Activated CD8-positive, alpha-beta T cell treated with anti-CD3 and anti-CD28 coated beads, Interleukin-2, amount 10 ng/mL, durations not matched to agents 7 days and 5 days (primary cell): ENCODE measurements at places on chromosomes 1 and 21.

GRCh38 chr1:89821322-89822108 is 683 bp downstream of the LRRC8D start:
- no peaks in the 10 kb centered on the region for H3K27me3 ChIP-seq
- H3K4me3 ChIP-seq = peak overlapping the region; percentile 78
- peaks cover 5% of the 10 kb centered on the region for H3K36me3 ChIP-seq
- peak; percentile 65 for DNase-seq
- H3K27ac ChIP-seq = peak overlapping the region; percentile 50

- no peak for DNase-seq
- no peaks in the 10 kb centered on the region for H3K36me3 ChIP-seq
- no peak overlapping the region for H3K27ac ChIP-seq
- H3K4me1 ChIP-seq = no peaks in the 10 kb centered on the region
- no peaks in the 10 kb centered on the region for H3K27me3 ChIP-seq
Measured at GRCh38 chr1:189616893-189617292, 860.8 kb downstream of the BRINP3 start.

DNA sequence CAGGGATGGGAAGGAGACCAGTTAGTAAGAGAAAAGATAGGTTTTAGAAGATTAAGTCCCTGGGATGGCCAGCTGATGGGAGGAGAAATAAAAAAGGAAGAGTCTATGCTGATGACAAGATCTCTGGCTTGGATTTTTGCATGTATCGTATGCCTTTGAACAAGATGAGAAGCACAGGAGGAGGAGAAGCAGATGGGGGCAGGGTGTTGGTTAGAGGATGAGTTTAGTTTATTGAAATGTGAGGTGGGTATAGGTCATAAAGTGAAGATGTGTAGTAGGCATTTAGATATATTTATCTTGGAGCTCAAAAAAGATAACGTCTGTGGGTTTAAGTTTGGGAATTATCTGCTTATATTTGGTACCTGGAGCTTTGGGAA is 1.4 kb downstream of the TIPRL start:
- H3K27me3 ChIP-seq = no peaks in the 10 kb centered on the region
- H3K4me1 ChIP-seq = peaks cover 11% of the 10 kb centered on the region
- H3K4me3 ChIP-seq = no peak overlapping the region
- no peak for DNase-seq
- H3K27ac ChIP-seq = no peak overlapping the region

- no peaks in the 10 kb centered on the region for H3K27me3 ChIP-seq
- H3K4me3 ChIP-seq = no peak overlapping the region
- no peak for DNase-seq
- H3K27ac ChIP-seq = no peak overlapping the region
- H3K36me3 ChIP-seq = no peaks in the 10 kb centered on the region
Measured at GRCh38 chr1:157091186-157091585, 8.4 kb downstream of the ETV3L start.

DNA sequence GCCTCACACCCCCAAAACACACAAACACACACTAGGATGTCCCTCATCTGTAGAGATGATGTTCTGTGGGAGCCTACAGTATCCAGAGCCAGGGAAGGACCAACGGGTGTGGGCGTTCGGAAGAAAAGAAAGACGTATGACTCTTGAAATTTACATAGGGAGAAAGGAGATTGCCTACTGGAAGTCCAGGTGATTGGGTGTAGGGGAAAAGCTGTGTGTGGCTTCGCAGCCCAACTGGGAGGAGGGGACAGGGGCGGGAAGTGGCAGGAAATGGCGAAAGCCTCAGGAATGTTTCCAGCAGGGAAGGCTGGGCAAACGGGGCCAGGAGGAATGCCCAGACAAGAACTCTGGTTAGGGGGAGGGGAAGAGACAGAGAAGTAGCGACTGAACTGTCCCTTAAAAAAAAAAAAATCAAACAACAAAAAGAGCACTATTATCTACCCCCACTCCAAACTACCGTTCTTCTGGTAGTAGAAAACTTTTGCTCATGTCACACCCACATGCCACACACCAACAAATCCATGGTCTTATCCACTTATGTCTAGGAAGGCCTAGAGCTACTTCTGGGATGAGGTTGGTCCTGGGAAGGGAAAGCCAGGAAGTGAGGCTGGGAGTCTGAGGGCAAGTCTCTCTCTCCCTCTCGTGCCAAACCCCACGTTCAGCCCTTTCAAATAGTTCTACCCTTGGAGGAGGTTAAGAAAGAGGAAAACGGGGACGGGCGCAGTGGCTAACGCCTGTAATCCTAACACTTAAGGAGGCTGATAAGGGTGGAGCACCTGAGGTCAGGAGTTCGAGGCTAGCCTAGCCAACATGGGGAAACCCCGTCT is 1.8 kb upstream of the CKS1B start:
- H3K4me3 ChIP-seq = no peak overlapping the region
- H3K36me3 ChIP-seq = peaks cover 33% of the 10 kb centered on the region
- no peaks in the 10 kb centered on the region for H3K27me3 ChIP-seq
- peaks cover 48% of the 10 kb centered on the region for H3K4me1 ChIP-seq

DNA sequence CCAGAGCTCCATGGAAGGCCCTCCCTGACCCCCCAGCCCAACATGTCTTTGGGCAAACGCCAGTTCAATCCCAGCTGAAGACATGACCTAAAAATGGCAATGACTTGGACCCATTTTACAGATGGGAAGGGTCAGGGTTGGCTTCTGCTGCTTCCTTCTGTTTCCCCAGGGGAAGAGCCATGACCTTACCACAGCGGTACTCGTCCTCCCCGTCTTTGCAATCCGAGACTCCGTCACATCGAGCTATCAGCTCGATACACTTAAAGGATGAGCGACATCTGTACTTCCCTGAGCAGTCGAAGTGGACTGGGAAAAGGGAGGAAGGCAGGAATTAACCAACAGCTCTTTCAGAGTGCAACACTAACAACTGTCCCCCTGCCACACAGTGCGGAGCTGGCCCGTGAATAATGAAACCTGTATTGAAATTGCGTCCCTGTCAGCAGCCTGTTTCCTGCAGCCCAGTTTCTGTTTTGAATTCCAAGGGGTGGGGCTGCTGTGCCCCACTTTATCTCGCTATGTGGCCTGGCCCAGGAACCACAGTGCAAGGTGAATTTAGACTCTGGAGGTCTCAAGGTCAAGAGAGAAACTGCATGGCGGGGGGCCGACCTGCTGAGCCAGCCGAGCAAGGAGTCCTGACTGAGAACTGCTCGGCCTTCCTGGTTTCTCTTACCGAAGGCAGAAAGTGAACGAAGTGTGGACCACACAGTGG is 7.0 kb downstream of the TMPRSS3 start:
- no peak for DNase-seq
- H3K27me3 ChIP-seq = no peaks in the 10 kb centered on the region
- no peak overlapping the region for H3K4me3 ChIP-seq
- H3K36me3 ChIP-seq = peaks cover 40% of the 10 kb centered on the region
- H3K4me1 ChIP-seq = peaks cover 88% of the 10 kb centered on the region

- H3K36me3 ChIP-seq = no peaks in the 10 kb centered on the region
- H3K27me3 ChIP-seq = no peaks in the 10 kb centered on the region
- H3K27ac ChIP-seq = no peak overlapping the region
- no peak for DNase-seq
Measured at GRCh38 chr1:68198752-68199151, 33.6 kb downstream of the WLS start.

DNA sequence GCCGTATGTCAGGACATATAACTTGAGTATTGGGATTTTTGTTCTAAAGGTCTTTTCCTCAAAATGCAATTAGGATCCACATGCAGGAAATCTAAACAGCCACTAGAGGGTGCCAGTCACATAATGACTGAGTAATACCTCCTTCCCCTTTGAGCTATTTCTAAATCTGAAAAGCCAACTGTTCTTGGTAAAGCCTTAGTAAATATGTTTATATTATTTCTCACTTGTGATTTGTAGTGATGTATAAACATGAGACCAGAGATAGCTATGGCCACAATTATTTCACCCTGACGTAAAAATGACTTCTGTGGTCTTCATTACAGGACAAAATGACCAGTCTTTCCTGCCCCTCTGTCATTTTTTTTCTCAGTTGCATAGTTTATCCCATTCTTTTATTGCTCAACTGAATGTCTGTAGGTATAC is 41.0 kb upstream of the DR1 start:
- DNase-seq = peak; percentile 67
- H3K4me3 ChIP-seq = no peak overlapping the region
- no peak overlapping the region for H3K27ac ChIP-seq
- H3K36me3 ChIP-seq = no peaks in the 10 kb centered on the region
- no peaks in the 10 kb centered on the region for H3K4me1 ChIP-seq

GRCh38 chr21:39348355-39349210 is at the start of gene HMGN1:
TSS of gene HMGN1 (minus strand) at chr21:39349088. CDS start at chr21:39348917, 171 bp downstream.
- H3K27me3 ChIP-seq = peaks cover 4% of the 10 kb centered on the region
- peak; percentile 89 for DNase-seq
- H3K4me3 ChIP-seq = peak within 1 kb of the TSS; percentile 98
- H3K4me1 ChIP-seq = peaks cover 39% of the 10 kb centered on the region
- peak within 1 kb of the TSS; percentile 100 for H3K27ac ChIP-seq

DNA sequence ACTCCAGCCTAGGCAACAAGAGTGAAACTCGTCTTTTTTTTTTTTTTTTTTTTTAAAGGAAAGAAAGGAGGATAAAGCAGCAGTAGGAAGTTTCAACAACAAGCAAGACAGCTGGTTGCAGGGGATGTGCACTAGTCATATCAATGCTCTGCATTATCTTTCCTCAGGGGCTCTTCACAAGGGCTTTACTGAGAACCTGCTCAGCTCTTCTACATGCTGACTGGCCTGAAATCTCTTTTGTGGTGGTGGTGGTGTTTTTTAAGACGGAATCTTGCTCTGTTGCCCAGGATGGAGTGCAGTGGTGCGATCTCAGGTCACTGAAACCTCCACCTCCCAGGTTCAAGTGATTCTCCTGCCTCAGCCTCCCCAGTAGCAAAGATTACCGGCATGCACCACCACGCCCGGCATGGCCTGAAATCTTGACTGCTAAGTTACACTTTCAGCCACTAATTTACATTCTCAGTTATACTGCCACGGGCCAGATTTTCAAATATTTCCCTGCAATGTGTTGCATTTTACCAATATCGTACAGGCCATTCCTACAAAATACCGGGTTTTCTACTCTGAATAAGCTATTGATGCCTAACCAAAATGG is 68.0 kb downstream of the PUM1 start:
- peaks cover 66% of the 10 kb centered on the region for H3K36me3 ChIP-seq
- H3K4me1 ChIP-seq = peaks cover 7% of the 10 kb centered on the region
- no peak for DNase-seq
- no peak overlapping the region for H3K4me3 ChIP-seq

DNA sequence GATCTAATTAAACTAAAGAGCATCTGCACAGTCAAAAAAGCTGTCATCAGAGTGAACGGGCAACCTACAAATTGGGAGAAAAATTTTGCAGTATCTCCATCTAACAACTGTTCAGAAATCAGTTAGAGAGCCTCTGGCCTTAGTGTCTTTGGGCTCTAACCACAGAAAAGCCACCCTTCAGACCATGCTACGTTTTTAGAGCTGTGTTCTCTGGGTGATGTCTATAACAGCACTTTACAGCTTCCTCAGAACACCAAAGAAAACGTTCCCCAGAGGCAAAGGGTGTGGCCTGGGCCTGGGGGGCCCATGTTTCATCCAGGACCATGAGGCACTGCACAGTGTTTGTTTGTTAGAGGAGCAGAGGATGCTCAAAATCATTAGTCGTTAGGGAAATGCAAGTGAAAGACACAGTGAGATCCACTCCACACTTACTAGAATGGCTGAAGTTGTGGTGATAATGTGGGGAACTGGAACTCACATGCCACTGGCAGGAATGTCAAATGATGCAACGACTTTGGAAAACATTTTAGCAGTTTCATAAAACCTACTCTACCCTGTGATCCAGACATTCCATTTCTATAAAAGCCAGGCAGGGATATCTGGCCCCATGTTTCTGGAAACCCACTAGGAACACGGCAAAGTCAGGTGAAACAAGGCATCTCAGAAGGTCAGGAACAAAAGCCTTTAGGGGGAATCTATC is 250.4 kb upstream of the HOOK1 start:
- no peak overlapping the region for H3K4me3 ChIP-seq
- peaks cover 33% of the 10 kb centered on the region for H3K4me1 ChIP-seq
- H3K36me3 ChIP-seq = no peaks in the 10 kb centered on the region

DNA sequence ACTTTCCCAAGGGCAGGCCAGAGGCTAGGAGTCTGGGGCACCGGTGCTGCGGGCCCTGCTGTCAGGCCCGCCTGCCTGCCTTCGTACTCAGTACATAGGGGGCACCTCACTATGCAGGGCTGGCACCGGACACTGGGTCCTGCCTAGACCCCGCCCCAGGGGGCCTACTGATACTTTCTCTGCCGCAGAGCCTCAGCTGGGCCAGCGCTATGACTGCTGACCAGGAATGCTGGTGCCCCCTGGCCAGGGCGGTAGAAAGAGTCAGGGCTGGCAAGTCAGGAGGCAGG is 128.7 kb upstream of the VAMP3 start:
- no peak for DNase-seq
- H3K4me1 ChIP-seq = no peaks in the 10 kb centered on the region
- no peaks in the 10 kb centered on the region for H3K36me3 ChIP-seq
- H3K4me3 ChIP-seq = no peak overlapping the region
- no peaks in the 10 kb centered on the region for H3K27me3 ChIP-seq
- H3K27ac ChIP-seq = no peak overlapping the region

GRCh38 chr21:45957981-45958600 is 23.5 kb upstream of the COL6A1 start:
- H3K27me3 ChIP-seq = peaks cover 17% of the 10 kb centered on the region
- no peaks in the 10 kb centered on the region for H3K36me3 ChIP-seq
- H3K27ac ChIP-seq = no peak overlapping the region
- no peak for DNase-seq

- H3K4me1 ChIP-seq = no peaks in the 10 kb centered on the region
- H3K36me3 ChIP-seq = no peaks in the 10 kb centered on the region
- H3K27me3 ChIP-seq = no peaks in the 10 kb centered on the region
Measured at GRCh38 chr1:63038586-63038985, 254.7 kb downstream of the ATG4C start.

- peaks cover 17% of the 10 kb centered on the region for H3K27me3 ChIP-seq
- H3K27ac ChIP-seq = no peak overlapping the region
- no peak overlapping the region for H3K4me3 ChIP-seq
- H3K4me1 ChIP-seq = peaks cover 24% of the 10 kb centered on the region
Measured at GRCh38 chr1:98386675-98387440, 274.7 kb upstream of the SNX7 start.

- peaks cover 3% of the 10 kb centered on the region for H3K36me3 ChIP-seq
- DNase-seq = no peak
- peaks cover 12% of the 10 kb centered on the region for H3K4me1 ChIP-seq
- H3K4me3 ChIP-seq = no peak overlapping the region
- no peaks in the 10 kb centered on the region for H3K27me3 ChIP-seq
- H3K27ac ChIP-seq = no peak overlapping the region
Measured at GRCh38 chr1:169568497-169568896, 17.8 kb downstream of the F5 start.

DNA sequence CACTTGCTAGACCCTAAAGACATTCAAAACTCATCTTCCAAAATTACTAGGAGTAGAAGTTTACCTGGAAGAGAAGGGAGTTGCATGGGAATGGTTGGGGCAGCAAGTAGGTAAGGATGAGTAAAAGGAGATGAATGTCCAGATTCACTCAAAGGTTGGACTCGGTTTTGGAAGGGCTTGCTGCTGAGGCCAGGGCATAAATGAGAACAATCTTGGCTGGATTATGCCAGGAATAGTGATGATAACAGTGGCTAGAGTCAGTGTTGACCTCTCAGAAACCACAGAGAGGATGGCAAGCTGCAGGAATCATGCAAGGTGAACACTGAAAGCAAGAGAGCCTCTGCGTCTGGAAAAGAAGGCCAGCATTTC is 43.4 kb downstream of the C8A start:
- DNase-seq = no peak
- H3K27ac ChIP-seq = no peak overlapping the region
- no peaks in the 10 kb centered on the region for H3K27me3 ChIP-seq
- no peak overlapping the region for H3K4me3 ChIP-seq
- no peaks in the 10 kb centered on the region for H3K4me1 ChIP-seq

GRCh38 chr1:244839656-244840055 is 4.2 kb downstream of the COX20 start:
- no peaks in the 10 kb centered on the region for H3K27me3 ChIP-seq
- no peak overlapping the region for H3K4me3 ChIP-seq
- no peak for DNase-seq
- peaks cover 71% of the 10 kb centered on the region for H3K4me1 ChIP-seq
- H3K27ac ChIP-seq = peak overlapping the region; percentile 39
